ENCODE measurements at places on chromosomes 5 and 9.

GRCh38 chr5:2219149-2219776 lies 336.5 kb upstream of the IRX4 start:
- no peak for DNase-seq

- DNase-seq, result peak; percentile 81
Measured at GRCh38 chr9:16705111-16705604, 165.3 kb downstream of the BNC2 start.

DNA sequence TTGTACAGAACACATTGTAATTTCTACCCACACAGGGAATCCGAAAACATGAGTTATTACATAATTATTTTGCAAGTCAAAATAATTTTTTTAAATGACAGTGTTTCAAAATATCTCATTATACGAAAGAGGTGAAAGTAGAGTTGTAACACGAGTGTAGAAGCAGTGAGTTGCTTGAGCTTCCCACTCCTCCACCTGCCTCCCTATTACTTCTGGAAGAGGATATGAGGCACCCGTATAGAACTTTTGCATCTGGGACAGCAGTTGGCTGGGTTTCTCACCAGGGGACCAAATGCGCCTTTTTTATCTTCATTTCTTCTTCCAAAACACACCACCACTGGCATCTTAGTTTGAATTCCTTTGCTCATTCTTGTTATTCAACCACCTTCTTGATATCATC lies 779.0 kb upstream of the COX7C start:
- no peak for DNase-seq

GRCh38 chr5:108461628-108462367 lies 79.9 kb upstream of the FBXL17 start:
- no peak for DNase-seq

DNA sequence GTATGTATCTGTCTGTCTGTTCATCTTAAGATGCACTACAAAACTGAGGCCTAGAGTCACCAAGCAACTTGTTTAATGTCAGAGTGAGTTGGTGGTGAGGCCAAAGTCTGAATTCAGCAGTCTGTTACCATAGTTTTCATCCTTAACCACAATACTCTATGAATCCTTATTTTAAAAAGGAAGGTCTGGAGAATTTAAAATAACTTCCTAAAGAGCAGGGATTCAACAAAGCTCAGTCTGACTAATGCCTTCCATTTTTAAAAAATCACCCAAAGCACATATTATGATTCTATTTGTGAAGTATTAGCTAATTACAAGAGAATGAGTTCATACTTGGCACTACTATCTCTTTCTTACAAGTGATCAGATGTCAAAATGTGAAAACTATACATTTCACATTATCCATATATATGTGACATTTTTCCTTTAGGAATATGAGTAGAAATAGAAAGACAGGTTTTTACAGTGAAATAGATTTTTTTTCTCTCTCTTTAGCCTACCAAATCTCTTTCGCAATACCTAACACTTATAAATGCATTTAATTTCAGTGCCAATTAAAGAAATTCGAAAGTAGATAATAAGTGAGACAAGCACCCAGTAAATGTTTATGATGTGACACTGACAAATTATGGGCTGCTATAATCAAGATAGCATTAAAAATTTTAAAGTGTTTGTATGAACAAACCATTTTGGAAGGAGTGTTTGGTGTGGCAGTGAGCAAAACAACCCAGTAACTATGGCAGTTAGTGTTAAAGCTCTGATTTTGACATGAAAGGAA lies 102.3 kb upstream of the CDKN2B start:
- DNase-seq, result no peak

GRCh38 chr9:71706176-71706575 lies 62.1 kb downstream of the CEMIP2 start:
- peak; percentile 36 for DNase-seq

DNA sequence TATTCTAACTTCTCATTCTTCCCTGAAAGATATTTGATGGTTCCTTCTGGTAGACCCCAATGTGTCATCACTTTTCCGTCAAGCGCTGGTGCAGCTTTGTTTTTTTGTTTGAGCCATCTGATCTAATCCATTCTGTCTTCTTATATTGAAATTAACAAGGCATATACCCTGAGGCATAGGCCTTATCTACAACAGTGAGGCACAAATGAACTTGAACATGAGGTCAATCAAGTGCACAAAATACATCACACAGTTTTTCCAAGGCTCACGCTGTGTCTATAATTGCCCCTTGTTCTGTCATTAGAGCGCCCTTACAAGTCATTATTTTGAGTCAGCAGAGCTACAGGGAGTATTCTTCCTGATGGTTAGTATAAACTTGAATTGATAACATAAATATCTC lies 406.6 kb downstream of the MAT2B start:
- DNase-seq, result no peak

DNA sequence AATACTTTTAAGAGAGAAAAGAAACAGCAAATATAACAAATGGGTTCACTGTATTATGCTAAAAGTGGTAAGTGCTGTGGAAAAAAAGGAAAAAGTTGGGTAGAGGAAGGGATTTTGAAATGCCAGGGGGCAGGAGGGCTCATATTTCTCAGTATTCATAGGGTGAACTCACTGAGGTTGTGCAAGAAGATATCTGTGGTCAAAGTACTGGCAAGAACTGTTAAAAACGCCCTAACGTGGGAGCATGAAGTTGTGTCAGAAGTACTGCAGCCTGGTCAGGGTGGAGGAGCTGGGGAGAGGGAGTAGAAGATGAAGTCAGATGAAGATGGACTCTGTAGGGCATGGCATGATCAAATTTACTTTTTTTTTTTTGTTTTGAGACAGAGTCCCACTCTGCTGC lies 31.2 kb upstream of the SLC28A3 start:
- no peak for DNase-seq

DNA sequence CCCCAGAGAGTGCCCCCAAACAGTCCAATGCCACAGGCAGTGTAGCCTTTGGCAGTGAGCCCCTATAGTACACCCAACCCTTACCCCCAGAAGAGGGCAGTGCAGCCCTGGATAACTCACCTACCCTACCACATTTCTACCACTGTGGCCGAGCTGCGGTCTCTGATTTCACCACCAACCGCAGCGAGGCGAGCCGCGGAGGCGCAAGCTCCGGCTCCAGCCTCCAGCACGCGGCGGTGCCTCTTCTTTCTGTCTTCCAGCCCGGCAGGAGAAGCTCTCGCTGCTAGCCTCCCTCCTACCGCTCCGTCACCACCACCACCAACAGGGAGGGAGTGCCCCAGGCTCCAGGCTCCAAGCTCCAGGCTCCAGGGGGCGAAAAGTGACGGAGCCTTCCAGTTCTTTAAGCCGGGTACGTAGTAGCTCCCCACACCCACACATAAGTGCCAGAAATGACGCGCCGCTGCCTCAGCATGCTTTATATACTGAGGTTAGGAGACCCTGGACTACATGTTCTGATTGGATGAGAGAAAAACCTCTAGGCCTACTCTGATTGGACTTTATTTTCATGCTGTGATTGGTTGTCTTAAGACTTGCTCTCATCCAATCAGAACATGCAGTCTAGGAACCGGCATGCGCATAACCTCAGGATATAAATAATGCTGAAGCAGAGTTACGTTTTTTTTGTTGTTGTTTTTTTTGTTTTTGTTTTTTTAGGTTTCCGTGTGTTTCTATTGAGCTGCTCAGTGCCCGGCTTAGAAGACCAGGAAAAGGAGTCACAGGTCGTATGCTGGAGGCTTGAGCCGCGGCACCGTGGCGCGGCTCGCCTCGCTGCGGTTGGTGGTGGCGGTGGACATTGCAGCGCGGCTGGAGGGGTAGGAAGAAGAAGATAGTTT lies at the start of gene PCAT7:
TSS of gene PCAT7 (plus strand) at position 645 of the 893 bp plus-strand sequence.
- peak; percentile 24 for DNase-seq

DNA sequence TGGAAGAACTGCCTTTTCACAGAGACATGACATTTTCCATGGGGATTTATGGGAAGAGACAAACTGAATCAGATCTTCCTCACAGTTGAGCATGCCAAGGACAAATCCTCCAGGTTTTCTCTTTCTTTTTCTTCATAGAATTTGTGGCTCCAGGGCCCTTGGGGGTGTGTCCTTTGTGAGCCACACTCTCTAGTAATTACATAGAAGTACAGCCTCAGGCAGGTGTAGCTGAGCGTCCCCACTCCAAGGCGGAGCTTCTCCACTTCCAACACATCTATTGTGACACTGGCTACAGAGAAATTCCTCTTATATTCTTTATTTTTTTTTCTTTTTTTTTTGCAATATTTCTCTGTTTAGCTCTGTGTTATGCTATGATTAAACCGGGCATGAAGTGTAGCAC lies 420.5 kb upstream of the CD180 start:
- no peak for DNase-seq

DNA sequence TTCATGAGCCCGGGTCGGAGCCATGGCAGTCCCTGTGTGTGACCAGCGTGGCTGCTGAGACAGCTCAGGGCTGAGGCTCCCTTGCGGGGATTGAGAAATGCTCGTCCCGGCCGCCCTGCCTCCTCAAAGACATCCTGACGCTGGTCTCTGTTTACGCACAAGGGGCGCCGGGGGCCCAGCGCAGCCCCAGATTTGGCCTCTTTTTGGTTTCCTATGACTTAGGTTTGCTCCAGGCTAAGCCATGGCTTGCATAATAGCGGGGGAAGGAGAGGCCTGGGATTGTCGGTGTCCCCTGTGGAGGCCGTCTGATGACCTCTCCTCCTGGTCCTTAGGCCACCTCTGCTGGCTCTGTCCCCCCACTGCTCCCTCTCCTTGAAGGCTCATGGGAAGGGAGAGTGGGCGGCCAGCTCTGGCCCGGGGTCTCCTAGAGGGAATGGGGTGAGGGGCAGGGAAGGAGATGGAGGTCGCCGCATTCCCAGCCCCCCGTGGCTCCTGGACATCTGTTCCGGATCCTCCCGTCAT lies 3.5 kb downstream of the LAMC3 start:
- DNase-seq, result no peak

DNA sequence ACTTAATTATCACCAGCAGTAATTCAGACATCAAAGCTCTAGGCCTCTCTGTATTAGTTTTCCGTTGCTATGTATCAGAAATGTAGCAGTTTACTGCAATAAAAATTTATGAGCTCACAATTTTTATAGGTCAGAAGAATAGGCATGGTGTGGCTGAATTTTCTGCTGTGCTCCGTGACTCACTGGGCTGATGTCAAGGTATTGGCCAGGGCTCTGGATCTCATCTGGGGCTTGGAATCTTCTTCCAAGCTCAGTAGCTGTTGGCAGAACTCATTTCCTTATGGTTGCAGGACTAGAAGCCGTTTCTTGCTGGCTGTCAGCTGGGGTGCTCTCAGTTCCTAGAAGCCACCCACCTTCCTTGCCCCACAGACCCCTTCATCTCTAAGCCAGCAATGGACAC lies 66.3 kb downstream of the PSAT1 start:
- no peak for DNase-seq

DNA sequence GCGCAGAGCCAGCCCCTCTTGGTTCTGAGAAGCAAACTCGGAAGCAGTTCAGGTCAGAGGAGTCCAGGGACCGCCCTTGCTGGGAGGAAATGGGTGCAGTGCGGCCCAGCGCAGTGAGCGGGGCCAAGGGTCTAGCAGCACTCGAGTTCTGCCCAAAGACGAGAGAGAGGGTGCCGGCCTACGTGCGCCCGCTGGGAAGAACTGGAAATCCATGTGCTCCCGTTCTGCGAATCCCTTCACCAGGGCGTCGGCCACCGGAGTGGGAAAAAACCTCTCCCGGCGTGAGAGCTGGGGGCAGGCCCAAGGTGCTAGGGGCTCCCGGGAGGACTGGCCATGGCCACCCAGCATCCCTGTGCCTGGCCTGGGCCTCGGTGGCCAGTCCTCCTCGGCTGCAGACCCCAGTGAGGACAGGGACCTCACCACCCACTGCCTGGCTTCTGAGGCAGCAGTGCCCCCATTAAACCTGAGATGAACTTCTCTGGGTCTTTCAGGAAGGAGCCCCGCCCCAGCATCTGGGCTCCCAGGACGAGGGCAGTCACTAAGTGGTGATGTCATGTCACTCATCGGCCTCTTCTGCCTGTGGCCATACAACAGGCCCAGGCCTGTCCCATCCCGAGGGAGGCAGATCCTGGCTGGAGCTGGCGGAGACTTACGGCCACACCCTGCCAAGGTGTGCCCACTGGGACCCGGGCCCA lies 10.6 kb downstream of the TMEM250 start:
- DNase-seq, result no peak

- DNase-seq, result no peak
Measured at GRCh38 chr9:97309260-97309659, 1.8 kb downstream of the CCDC180 start.

DNA sequence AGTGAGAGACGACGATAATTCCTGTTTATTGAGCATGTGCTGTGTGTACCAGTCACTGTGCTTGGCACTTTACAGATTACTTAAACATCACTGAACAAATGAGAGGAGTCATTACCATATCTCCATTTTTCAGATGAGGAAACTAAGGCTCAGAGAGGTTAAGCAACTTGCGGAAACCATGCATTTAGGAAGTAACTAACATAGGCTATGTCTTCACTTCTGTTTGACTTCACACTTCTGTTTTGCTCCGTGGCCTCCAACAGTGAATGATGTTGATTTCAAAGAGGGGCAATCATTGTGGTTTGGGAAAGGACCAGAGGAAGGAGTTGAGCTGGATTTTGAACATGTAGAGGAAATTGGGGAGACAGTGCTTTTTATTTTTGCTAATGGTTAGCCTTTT lies 16.7 kb downstream of the GCNT1 start:
- DNase-seq, result no peak

GRCh38 chr5:179318221-179318955 lies 26.9 kb downstream of the ADAMTS2 start:
- DNase-seq, result no peak

DNA sequence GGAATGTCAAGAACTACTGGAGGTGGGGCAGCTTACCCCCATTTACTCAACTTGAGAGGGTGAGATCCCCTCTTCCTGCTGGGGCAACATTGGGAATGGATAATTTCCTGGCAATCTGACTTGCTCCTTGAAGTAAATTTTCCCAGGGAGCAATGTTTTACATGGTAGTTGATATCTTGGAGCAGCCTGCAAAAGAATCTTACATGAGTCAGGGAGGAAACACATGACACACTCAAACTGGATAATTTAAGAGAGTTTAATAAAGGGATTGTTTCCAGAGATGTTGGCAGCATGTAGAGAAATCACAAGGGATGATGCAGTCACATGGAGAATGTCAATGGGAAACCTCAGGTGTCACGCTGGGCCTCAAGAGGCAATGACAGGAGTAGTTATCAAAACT lies 212.5 kb downstream of the GAS1 start:
- no peak for DNase-seq

DNA sequence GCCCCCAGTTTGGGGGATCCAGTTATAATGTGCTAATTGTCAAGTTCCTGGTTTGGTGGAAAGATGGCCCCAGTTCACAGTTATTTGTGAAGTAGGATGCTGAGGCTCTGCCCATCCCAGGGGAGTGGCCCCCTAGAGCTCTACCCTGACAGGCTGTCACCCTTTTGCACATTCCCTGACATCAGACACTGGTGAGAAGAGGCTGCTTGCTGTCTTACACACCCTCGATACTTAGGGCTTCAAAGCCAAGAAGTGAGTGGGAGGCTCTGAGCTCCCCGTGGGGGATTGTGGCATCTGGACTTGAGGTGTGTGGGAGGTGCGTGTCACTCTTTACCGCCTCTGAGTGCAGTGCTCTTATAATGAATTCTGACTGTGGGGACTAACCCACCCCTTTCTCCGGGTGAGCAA lies 168.5 kb downstream of the DOCK2 start:
- DNase-seq, result no peak
